T-cell (primary cell): ENCODE measurements at places on chromosomes 5 and 9.

DNA sequence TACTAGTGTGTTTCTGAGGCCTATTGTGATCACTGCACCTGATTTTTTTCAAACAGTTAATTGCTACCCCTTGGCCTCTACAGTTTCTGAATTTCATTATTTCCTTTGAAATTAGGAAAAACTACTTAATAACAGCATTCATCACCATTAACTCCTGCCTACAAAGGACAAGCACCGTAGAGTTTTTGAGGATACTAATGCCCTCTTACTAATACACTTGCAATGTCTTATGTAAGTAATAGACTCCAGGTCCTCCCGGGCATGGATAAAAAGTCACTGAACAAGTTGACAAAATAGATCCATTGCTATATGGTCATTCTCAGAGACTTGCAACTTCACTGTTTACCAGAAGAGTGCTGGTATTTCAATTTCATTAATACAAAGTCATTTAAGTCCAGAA, 1172.5 kb downstream of the CDH12 start:
- no peak for DNase-seq

DNA sequence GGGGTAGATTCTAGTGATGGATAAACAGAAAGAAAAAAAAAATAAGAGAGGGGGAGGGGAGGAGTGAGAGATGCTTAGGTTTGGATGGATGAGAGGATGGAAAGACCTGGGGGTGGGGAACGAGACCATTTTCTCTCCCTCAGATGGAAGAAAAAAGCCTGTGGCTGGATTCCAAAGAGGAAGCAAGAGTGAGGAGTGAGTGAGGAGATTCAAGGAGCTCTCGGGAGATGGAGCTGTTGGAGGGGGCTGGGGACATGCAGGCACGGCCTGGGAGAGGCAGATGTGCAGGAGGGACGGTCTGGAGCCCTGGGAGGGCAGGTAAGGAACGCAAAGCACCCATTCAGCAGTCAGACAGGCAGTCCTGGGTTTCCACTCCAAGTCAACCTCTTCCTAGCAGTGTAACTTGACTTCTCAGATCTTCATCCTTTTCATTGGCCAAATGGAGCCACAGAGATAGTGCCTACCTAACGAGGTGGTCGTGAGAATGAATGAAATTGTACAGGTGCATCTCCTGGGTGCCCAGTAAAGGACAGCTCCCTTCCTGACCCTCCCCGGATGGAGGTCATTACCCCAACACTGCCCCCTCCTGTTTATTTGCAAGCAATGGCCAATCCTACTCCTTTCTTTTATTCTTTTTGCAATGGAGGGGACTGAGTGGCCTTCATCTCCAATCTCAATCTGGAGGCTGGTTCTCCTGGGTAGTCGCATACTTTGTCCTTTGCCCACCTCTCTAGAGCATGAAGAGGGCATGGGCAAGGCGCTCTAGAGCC, 52.2 kb downstream of the PCDH1 start:
- DNase-seq, result no peak

DNA sequence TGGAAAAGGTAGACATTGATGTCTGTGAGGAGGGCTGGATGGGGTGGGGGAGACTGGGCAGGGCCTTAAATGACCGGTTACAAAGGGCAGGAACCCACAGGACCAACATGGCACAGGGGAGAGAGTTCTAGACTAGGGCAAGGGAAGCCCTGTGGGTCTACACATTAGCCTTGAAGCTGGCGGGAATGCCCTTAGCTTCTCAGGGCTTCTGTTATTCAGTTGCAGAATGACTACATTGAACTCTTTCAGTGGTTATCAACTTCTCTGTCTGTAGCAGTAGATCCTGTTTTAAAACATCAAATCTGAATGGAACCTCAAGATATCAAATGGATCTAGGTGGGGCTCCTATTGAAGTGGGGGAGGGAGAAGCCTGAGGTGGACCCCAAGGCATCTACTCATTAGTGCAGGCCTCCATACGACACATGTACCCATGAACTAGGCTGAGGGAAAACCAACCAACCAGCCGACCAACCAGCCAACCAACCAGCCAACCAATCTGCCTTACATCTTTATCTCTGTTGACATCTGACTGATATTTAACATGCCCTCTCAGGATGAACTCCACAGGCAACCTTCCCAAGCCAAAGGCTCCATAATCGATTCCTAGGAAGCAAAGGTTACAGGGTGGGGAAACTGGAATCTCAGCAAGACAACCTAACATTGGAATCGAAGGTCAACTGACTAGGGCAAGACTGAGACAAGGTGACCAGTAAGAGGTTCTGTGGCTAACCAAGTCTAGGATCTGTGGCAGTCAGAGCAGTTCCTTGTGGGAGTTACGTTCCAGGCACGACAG, 48.3 kb downstream of the DAP start:
- DNase-seq, result no peak

DNA sequence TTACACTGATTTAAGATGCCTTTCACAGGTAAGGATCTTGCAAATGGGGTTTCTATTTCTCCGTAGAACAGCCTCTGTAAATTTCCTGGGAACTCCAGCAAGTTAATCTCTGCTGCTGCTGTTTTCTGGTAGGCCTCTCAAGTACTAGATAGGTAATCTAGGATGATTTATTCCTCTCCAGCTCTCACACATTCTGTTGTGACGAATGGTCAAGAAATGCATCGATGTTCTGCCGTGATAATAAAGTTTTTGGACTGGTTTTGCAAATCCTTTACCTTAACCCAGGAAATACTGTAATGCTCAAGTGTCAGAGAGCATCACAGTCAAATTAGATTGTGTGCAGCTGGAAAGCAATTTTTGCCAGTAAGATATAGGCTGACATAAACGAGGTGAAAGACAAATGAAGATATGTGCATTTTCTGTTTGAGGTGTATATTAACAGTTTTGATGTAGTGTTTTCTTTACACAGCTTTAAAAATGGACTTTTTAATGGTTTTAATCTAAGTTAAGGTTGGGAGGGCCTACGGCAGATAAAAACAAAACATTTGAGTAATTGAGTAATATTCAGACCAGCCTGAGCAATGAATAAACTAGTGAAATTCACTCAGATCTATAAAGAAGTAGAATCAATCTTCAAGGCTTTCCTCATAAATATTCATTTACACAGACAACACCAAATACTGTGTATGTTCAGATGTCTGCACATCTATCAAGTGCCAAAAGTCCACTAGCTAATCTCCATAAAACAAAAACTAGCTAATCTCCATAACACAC, 300.6 kb upstream of the EDIL3 start:
- no peak for DNase-seq

DNA sequence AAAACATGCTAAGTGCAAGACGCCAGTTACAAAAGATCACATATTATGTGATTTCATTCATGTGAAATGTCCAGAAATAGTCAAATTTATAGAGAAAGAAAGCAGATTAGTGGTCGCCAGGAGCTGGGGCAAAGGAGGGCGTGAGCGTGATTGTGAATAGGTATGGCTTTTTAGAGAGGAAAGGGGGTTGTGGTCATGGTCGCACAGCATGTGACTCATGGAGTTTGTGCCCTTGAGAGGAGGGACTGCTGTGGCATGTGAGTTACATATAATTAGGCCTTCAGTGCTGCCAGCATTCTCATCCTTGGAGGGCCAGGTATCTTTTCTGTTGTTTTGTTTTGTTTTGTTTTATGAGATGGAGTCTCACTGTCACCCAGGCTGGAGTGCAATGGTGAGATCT, 21.2 kb upstream of the MARCHF6 start:
- DNase-seq, result no peak

DNA sequence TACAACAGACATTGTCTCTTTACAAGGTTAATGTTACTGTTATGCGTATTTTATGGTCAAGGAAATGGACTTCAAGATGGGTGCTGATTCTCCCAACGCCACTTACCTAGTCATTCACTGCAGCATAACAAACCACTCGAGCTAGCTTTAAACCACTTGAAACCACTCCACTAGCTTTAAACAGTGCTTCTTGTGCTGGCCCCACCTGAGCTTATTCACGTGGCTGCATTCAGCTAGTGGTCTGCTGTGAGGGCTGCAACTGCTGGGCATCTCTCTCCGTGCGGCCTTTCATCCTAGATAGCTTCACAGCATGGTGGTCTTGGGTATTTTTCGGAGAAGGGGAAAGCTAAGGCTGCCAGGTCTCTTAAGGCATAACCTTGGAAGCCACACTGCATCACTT, 3.5 kb upstream of the HRH2 start:
- no peak for DNase-seq
